ENCODE measurements at places on chromosomes 11 and 22.

DNA sequence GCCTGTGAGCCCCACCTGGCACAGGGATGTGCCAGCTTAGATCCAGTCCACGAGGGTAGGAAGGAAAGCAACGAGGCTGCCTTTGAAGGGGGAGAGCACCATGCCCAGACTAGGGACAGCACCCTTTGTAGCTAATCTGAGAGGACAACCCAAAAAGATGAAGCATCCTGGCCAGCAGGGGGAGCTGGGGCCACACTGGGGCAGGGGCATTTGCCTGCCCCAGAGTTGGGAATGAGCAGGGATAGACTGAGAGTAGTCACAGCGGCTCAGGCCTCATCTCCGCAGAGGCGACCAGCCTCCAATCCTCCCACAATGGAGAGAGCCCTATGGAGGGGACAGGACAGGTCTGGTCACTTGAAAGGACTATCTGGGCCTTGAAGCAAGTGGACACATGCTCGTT lies 16.4 kb downstream of the LMO1 start:
- DNase-seq, result no peak

DNA sequence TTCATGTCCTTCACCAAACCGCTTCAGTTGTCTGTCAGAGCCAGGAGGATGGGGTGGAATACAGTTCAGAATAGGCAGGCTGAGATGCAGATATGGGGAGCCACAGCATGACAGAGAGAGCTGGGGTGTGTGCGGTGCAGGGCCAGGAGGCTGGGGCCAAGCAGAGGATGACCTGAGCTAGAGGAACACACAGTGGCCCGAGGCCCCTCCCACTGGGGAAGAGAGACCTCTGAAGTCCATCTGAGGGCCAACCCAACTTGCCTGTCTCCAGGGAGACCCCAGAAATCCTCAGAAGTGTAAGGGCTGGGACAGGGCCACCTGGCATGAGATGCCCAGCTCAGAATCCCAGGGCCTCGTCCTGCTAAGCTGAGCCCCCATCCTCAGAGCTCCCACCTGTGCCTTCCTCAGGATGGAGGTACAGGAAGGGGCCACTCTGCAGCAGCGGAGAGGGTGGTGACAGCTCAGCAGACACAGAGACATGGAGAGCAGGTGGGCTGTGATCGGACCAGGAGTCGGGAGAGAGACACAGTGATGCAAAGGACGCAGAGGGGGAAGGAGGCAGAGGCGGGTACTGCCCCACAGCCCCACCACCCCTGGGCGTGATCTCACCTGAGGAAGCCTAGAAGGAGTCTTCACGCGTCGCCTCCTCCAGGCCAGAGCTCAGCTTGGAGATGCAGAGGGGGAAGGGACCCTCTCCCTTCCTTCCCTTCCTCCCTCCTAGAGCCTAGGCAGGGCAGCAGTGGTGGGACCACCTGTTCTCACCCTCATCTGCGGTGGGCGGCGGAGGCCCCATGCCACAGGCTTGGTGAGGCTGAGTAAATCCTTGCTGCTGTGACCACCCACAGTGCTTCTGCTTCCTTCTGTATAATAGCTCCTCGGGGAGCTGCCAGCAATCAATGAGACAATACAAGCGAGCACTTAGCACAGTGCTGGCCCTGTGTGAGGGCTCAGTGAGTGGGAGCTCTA lies 9.1 kb upstream of the TUB start:
- DNase-seq, result no peak

GRCh38 chr22:37077802-37078448 lies 26.4 kb downstream of the KCTD17 start:
- DNase-seq, result no peak

GRCh38 chr11:88303037-88303436 lies 34.5 kb downstream of the CTSC start:
- DNase-seq, result no peak

GRCh38 chr11:12008790-12009616 lies 577 bp upstream of the DKK3 start:
- DNase-seq, result no peak

DNA sequence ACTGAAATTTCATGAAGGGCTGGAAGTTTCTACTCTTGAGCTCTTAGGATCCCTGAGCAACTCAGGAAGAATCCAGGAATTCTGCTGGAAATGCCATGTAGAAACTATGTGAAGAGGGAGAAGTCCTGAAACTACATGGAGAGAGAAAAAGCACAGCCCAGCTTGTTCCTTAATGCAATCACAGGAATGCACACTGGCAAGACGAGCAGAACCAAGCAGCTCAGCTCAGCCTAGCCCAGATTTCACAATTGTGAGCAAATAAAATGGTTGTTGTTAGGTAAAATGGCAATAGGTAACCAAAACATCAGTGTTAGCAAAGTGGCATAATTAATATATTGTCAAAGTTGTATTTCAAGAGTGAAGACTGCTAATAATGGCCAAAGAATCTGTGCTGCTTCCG lies 28.1 kb downstream of the ZNF214 start:
- DNase-seq, result no peak

GRCh38 chr11:103714246-103714645 lies 322.2 kb upstream of the DDI1 start:
- DNase-seq, result no peak

DNA sequence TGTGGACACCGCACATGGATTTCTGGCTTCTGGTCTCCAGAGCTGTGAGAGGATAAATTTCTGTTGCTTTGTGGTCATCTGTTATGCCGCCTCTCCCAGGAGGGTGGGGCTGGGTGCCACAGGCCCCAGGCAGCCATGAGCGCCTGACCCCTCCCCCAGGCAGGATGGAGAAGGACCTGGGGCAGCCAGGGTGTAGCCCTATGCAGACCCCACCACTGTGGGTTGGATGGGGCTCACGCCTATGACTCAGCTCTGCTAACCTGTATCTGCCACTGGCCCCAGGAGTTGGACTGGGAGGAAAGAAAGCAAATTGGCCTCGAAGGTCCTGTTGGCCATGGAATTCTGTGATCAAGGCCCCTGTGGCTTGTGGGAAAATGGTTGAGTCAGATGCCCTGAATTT lies 1351.1 kb downstream of the BRD1 start:
- DNase-seq, result no peak

GRCh38 chr11:29321293-29322132 lies 695.3 kb downstream of the KCNA4 start:
- DNase-seq, result no peak

DNA sequence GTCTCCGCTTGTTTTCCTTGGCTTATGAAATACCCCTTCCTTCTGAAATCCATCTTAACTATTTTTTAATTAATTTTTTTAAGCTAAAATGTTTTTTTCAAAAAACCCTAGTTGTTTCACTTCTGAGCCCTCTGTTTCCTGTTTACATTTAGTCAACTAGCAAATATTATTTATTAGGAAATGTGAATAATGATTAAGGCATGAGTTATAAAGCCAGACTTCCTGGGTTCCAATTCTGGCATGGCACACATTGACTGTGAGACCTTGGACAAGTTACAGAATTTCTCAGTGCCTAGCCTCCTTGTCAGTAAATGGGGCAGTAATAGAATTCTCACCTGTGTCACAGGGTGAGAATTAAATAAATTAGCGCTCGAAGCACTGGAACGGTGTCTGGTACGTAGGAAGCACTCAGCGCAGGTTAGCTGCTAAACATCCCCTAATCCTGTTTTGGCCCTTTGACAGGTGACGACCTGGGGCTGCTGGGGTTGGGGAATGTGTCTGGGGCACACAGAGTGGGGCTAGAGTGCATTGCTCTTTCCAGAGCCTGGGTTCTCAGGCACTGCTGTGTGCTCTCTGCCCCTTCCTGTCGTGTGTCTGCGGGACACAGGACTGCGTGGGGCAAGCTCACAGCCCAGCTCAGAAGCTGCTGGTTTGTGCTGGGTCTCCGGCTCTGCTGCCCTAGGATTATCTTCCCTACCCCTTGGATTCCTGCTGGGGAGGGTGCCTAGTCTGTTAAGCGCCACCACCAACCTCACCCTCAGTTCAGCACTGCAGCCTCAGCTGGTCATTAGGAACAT lies 13.1 kb downstream of the PANX1 start:
- no peak for DNase-seq

- no peak for DNase-seq
These were observed 705 bp downstream of the FZD4 start for GRCh38 chr11:86954269-86955110.

- no peak for DNase-seq
These were observed 388.1 kb upstream of the API5 start for GRCh38 chr11:42923651-42924050.

DNA sequence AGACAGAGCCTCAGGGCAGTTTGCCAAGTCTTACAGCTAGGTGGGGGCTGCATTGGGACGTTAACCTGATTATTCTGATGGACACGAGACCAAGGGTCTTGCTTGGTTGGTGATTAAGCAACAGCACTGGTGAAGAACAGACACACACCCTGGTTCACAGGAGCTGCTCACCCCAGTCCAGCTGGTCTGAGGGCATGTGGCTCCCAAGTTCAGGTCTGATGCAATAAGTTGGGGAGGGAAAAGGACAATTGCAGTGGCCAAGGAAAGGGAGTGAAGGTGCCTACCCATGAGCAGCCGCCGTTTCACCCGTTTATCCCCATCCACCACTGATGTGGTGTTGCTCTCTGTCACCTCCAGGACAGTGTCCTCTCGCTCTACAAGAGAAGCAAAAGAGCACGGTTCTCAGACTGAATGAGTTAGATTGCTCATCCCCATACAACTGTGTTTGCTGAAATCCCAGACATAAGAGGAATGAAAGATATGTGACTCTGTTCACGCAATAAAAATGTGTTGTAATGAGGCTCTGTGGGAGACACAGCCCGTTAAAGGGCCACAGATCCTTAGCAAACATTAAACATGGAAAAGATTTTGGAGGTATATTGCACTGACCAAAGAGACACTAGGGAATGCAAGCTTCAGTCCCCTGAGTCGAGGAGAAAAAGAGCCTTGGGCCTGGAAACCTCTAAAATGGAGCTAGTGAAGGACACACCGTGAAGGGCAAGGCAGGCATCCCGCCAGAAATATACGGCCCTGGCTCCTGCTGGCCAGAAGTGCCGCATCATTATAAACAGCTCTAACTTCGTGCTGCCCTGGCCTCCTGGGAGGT lies 25.6 kb downstream of the SCUBE2 start:
- no peak for DNase-seq

DNA sequence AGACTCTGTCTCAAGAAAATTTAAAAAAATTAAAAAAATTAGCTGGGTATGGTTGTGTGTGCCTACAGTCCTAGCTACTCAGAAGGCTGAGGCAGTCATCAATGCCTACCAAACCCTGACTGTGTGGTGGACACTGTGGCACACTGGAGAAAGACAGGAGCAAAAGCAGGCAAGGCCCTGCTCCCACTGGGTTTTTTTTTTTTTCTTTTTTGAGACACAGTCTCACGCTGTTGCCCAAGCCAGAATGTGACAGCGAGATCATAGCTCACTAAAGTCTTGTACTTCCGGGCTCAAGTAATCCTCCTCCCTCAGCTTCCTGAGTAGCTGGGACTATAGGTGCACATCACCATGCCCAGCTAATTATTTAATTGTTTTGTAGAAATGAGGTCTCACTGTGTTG lies 4.6 kb downstream of the NEFH start:
- no peak for DNase-seq

- no peak for DNase-seq
These were observed 12.5 kb upstream of the CUL5 start for GRCh38 chr11:107996006-107996776.

DNA sequence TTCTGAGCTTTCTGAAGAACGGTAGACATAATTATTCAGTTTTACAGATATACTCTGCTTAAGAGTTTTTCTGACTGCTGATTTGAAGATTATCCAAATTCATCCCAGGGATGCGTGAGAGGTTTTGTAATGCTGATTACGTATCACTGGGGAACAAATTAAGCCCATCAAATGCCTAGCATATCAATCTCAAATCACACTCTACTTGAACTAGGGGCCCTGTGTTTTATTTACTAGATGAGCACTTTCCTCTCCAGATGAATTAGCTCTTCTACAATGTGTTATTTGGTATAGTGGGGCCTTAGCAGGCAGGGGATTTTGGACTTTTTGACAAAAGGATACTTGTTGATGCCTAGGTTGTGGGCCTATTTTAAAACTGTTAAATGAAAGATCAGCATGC lies 177.9 kb downstream of the JRKL start:
- no peak for DNase-seq

GRCh38 chr11:9905501-9905951 lies 241.6 kb downstream of the SWAP70 start:
- no peak for DNase-seq

- DNase-seq, result no peak
These were observed 7.3 kb upstream of the CEP295 start for GRCh38 chr11:93654226-93654625.

DNA sequence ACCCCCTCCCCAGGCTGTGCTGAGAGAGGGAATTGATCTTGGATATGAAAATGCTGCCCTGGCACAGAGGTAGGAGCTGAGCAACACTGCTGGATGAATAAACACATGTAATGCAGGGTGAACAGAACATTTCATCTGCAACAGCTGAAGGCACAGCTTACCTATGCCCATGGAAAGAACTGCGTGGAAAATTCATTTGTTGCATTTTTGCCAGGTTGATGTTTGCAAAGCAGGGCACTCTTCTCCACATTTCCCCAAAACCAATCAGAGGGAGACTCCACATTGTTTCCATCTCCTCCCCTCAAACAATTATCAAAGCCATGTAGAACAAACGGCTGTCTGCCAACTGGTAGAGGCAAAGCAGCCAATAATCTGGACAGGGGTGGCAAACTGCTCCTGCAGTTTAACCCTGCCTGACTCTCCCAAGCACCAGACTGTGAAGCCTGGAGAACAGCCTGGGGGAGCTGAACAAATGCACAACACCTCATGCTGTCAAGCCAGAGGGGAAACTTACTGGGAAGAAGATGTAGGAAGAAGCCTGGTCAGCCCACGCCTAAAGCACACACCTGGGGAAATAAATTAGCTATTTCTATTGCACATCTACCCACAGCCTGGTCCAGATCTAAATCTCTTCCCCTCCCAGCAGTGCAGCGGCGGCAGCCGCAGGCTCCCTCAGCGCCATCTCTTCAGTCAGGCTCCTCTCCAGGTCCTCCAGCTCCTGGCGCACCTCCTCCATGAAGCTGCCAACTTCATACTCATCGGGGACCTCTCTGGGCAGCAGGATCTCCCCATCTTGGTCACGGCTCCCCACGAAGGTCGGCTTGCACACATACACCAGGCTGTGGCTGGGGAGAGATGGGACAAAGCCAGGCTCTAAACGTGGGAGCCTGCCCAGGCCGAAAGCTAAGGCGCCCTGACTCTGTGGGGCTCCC lies 44.3 kb downstream of the DKK3 start:
- peak; percentile 56 for DNase-seq

DNA sequence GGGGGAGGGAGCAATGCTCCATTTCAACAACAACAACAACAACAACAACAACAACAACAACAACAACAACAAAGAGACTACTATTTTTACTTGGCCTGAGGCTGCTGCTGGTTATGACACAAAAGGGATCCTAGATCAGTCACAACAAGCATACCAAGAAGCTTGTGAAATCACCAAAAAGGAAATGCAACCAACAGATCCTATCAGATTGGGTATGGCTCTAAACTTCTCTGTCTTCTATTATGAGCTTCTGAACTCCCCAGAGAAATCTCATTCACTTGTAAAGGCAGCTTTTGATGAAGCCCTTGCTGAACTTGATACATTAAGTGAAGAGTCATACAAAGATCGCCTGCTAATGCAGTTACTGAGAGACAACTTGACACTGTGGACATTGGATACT lies 10.5 kb upstream of the MS4A2 start:
- DNase-seq, result no peak
